Activated T-helper 9 cell treated with anti-CD3 and anti-CD28 coated beads, Interleukin-2, amount 50 U/mL, for 16 hours (primary cell): ENCODE measurements at places on chromosomes 7 and 10.

- no peak for DNase-seq
Measured at GRCh38 chr7:101420436-101420835, 57.8 kb downstream of the COL26A1 start.

DNA sequence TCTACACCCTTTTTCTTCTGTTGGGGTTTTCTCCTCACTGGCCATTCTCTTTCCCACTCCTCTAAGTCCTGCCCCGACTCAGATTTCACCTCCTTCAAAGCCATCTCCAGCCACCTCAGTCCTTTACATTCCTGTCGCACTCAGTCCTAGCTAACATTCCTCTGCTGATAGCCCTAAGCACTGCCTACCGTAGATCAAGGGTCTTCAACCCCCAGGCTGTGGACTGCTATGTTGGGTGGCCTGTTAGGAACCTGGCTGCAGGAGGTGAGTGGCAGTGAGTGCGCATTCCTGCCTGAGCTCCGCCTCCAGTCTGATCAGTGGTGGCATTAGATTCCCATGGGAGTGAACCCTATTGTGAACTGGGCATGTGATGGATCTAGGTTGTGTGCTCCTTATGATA, 11.2 kb downstream of the PFKFB3 start:
- no peak for DNase-seq

DNA sequence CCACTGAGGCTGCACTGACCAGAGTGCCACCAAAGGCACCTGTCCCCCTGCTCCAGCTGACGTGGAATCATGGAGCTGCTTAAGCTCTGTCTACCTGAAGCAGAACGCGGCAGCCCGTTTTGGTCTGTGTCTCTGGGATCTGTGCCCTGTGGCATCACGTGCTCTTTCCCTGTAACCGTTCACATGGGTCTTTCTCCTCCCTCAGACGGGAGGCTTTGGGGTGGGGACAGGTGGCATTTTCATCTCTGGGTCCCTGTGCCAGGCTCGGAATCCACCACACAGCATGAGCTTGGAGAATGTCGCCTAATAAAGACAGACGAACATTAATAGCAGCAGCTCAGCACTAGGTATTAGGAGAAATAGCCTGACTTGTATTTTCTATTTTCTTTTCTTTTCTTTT, 1.6 kb upstream of the ADAP1 start:
- no peak for DNase-seq

DNA sequence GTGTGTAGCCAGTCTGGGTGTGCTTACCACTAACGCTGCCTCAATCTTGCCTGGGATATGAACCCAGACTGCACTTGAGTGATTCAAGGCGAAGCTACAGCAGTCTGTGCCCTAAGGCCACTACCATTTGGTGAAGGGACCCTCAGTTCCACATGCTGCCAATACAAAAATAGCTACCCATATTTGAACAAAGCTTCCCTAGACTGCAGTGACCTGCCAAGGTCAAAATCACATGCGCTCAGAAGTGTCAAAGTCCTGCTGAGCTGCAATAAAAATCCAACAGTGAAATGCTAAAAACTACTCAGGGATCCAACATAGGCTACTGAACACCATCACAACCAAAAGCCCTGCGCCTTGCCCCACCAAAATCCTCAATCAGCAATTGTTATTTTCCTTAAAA, 472.3 kb upstream of the VSTM2A start:
- no peak for DNase-seq

GRCh38 chr7:20220293-20220761, 3.1 kb upstream of the MACC1 start:
- DNase-seq = no peak

- no peak for DNase-seq
Measured at GRCh38 chr7:10221084-10221483, 752.6 kb upstream of the PHF14 start.

DNA sequence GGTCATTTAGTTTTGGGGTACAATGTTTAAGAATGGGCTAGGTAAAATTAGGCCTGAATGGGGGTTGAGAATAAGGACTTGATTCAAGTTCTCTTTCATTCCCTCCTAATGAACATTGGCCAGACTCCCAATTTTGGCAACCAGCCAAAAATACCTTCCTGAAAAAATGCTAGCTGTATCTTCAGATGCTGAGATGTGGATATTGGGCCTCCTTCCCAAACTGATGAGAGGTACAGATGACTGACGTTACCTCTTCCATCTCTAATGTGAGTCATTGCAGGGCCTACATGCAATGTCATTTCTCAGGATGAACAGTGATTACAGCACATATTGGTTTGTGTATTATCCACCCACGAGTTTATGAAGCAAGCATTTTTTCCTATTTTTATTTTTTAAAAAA, 151.6 kb downstream of the SND1 start:
- no peak for DNase-seq

- no peak for DNase-seq
Measured at GRCh38 chr7:83532219-83532618, 116.7 kb downstream of the SEMA3E start.

DNA sequence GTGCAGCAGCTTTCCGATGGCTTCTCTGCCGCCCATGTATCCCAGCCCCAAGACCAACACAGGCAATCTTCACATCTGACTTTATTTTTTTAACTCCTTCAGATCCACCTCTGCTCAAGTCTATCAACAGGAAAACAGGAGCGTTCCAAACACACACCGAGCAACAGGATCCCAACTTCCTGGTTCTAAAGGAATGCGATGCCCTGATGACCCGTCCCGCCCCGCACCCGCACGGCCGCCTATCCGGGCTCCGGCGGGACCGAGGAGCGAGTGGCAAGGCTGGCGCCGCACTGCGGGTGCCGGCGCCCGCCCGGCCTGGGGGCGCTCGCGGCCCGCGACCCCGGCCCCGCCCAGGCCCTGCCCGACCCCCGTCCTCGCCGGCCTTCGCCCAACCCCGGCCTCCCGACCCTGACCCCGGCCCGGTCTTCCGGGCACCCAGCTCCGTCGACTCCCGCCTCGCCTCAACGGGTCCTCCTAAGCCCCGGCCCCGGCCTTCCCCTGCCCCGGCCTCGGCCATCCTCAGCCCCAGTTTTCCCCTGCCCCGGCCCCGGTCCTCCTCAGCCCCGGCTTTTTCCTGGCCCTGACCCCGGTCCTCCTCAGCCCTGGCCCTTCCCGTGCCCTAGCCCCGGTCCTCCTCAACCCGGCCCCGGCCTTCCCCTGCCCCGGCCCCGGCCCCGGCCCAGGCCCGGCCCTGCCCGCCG, 730 bp downstream of the LARP4B start:
- peak; percentile 4 for DNase-seq

GRCh38 chr7:73526896-73527821, 5.1 kb upstream of the BAZ1B start:
- no peak for DNase-seq

- no peak for DNase-seq
Measured at GRCh38 chr10:6202098-6202683, 541 bp upstream of the PFKFB3 start.

GRCh38 chr7:148371280-148371937, 219.2 kb upstream of the C7orf33 start:
- DNase-seq = no peak

DNA sequence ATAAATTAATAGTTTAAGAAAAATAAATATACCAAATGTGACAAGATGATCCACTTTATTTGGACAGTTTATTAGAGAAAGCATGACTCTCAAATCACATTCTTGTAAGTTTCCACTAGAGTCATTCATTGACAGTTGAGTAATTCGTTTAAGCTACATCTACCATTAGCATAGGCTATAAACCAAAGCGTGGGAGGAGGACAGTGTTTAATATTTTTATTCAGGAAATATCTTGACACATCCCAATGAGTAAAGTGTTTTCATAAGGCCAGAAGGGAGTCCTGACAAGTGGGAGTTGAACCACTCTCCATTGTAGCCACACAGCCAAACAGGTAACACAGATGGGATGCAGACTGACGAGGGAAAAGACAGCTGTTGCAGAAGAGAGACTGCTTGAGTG, 386.5 kb upstream of the SEMA3D start:
- no peak for DNase-seq

GRCh38 chr10:112949143-112949823, 764 bp upstream of the TCF7L2 start:
- no peak for DNase-seq

DNA sequence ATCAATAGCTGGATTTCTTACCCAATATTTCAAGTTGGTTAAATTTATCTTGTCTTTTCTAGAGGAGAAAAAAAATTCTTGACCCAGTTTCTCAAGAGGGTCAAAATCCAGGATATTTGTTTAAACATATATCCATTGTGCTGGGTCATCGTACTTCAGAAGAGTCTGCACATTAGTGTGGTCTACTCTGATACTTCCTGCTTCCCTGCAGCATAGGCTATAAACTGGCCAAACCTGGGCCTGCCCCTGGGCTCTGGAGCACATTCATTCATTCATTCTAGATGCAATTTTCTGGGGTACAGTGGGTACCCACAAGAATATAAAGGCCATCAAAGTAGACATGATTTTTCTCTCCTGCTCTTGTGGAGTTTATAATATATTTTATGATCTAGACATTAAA, 142.1 kb upstream of the WNT16 start:
- no peak for DNase-seq

DNA sequence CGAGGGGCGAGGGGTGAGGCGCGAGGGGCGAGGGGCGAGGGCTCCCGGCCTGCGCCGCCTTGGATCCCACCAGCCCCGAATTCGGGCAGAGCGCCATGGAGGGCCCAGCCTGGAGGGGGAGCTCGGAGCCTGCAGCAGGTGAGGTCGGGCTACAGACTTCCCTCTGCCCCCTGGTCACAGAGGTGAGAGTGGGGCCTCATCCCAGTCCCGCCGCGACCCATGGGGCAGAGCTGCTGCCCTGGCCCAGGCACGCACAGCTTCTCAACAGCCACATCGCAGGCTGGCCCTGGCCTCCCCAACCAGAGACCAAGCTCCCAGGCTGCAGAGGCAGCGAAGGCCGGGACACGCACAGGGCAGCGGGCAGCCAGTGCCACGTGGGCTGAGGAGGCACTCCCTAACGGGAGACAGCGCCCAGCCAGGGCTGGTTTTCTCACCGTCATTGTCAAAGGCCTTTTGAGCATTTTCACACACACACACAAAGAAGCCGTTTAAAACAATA, 191.8 kb downstream of the PTPRN2 start:
- DNase-seq = no peak

GRCh38 chr10:48237259-48238250, 36.9 kb downstream of the FRMPD2 start:
- no peak for DNase-seq

- DNase-seq = no peak
Measured at GRCh38 chr7:155860461-155860839, 48.2 kb upstream of the SHH start.

GRCh38 chr7:142784716-142785115, 13.9 kb downstream of the PRSS2 start:
- DNase-seq = no peak

DNA sequence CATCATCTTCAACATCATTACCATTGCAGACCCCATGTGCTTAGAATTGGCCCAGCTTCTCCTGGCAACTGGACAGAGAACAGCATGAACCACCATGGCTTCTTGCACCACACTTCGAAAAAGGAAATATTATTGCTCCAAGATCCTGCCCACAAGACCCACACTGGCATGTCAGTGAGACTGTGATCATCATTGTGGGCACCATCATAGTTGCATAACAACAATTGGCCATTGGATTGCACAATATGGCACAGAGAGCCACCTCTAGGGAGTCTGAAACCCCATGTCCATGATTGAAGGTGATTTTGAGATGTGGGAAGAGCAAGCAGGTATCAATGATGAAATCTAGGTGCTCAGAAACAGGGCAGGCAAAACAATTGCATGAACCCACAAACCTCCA, 918.9 kb downstream of the GRID1 start:
- DNase-seq = no peak

DNA sequence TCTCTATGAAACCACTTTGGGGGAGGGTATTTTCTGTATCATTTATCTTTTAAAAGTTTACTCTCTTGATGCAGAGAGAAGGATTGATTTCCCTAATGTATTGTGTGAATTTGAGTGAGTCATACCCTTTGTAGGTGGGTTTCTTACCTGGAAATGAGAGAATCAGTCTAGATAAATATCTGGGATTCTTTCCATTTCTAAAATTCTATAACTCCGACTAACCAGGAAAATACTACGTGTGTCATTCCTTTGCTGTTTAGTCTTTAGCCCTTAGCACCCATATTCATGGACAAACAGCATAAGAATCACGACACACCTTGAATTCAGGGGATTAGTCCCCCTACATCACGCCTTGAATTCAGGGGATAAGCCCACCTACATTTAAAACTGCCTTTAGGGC, 139.1 kb downstream of the GATA3 start:
- DNase-seq = no peak

GRCh38 chr7:107563081-107563774, 492 bp downstream of the COG5 start:
- DNase-seq = no peak

- no peak for DNase-seq
Measured at GRCh38 chr7:121394709-121395140, 1.4 kb downstream of the FAM3C start.

GRCh38 chr7:106381252-106381651, 96.5 kb upstream of the NAMPT start:
- no peak for DNase-seq

DNA sequence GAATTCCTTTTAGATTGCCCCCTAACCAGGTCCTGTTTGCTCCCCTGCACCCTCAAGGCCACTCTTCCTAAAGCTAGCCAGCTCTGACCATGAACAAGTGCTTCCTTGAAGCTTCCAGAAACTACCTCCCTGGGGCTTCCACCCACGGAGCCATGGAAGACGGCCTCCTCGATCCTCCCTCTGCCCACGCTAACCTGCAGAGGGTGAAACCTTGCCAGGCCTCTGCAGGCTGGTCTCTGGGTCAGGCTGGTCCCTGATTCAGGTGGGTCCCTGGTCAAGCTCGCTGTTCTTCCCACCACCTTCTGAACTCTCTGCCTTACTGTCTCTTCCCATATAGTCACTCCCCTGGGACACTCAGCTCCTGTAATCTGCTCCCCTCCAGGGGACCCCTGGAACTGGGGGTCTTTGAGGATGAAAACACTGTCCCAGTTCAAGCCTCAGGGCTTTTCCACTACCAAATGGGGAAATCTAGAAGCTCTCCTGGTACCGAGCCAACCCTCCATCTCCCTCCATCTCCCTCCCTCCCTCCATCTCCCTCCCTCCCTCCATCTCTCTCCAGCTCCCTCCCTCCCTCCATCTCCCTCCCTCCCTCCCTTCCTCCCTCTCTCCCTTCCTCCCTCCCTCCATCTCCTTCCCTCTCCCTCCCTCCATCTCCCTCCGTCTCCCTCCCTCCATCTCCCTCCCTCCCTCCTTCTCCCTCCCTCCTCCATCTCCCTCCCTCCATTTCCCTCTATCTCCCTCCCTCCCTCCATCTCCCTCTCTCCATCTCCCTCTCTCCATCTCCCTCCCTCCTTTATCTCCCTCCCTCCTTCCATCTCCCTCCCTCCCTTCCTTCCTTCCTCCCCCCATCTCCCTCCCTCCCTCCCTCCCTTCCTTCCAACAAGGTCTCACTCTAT, 2.9 kb downstream of the MLXIPL start:
- DNase-seq = no peak

DNA sequence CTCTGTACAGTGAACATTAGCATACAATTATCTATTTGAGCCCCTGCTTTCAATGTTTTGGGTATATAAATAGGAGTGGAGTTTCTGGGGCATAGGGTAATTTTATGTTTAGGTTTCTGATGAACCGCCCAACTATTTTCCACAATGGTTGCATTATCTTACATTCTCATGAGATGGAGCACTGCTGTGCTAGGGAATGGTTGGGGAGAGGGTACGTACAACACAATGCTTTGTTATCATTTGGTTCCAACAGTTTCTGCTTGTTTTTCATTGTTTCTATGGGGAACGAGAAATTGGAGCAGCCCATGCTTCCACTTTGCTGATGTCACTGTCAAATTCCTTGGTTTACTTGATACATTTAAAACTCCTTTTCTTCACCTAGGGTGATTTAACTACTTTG, 1115.3 kb downstream of the REEP3 start:
- no peak for DNase-seq

- no peak for DNase-seq
Measured at GRCh38 chr10:123741146-123741545, 75.0 kb downstream of the GPR26 start.
